CD4-positive, alpha-beta T cell treated with Interleukin-15 for 1 hour (primary cell): ENCODE measurements at places on chromosomes 6 and 20.

DNA sequence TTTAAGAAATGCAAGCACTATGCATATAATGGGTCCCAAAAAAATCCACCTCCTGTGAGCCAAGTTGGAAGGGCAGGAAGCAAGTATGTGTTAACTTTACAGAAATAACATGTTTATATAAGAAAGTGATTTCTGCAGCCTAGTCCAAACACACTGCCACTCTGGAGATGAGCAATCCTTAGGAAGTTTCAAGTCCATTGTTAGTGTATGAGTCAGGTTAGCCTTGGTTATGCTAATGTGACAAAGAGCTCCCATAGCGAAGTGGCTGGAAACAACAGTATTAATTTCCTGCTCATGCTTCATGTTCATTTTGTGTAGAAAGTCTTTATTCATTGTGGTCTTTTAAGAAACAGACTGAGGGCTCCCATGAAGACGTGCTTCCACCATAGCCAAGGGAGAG is 121.4 kb downstream of the TBXT start:
- no peak for DNase-seq

GRCh38 chr6:72446430-72446829 is 175.4 kb upstream of the KCNQ5 start:
- DNase-seq, result no peak

GRCh38 chr20:14009208-14009607 is 13.9 kb downstream of the MACROD2 start:
- no peak for DNase-seq

- DNase-seq, result no peak
Observed at GRCh38 chr20:46552460-46553420, 2.3 kb upstream of the OCSTAMP start.

DNA sequence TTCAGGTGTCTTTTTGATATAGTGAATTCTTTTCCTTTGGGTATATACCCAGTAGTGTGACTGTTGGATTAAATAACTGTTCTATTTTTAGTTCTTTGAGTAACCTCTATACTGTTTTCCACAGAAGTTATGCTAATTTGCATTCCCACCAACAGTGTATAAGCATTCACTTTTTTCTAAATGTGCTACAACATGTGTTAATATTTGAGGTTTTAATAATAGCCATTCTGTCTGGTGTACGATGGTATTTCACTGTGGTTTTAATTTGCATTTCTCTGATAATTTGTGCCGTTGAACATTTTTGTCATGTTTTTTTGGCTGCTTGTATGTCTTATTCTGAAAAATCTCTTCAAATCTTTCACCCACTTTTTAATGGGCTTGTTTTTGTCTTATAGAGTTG is 563.5 kb downstream of the GRIK2 start:
- no peak for DNase-seq

DNA sequence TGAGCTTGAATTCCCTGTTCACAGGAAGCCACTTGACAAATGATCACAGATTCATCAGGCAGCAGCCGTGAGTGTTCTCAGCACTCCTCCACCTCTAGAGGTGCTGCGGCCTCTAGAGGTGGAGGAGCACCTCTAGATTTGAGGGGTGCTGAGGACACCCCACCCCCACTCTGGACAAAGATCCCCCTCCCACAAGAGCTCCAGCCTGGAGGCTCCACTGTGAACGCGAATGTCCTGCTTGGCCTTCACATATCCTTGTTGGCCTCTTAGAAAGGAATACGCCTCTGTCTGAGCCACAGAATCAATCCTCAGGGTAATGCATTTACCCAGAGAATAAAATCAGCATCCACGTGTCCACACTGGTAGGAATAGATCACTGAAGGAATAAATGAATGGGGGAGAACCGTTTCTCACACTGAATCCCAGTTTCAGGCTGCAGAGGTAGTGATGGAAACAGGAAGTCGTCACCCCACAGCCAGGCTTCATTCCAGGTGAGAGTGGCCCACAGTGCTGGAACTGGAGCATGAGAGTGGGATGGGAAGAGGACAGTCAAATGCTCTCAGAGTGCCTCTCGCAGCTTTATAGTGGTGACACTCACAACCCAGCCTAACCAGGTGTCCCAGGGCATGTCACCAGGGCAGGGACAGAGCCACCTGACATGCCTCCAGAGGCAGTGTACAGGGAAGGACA is 16.6 kb downstream of the NPEPL1 start:
- DNase-seq, result no peak

GRCh38 chr6:151303231-151303630 is 63.5 kb downstream of the AKAP12 start:
- no peak for DNase-seq

DNA sequence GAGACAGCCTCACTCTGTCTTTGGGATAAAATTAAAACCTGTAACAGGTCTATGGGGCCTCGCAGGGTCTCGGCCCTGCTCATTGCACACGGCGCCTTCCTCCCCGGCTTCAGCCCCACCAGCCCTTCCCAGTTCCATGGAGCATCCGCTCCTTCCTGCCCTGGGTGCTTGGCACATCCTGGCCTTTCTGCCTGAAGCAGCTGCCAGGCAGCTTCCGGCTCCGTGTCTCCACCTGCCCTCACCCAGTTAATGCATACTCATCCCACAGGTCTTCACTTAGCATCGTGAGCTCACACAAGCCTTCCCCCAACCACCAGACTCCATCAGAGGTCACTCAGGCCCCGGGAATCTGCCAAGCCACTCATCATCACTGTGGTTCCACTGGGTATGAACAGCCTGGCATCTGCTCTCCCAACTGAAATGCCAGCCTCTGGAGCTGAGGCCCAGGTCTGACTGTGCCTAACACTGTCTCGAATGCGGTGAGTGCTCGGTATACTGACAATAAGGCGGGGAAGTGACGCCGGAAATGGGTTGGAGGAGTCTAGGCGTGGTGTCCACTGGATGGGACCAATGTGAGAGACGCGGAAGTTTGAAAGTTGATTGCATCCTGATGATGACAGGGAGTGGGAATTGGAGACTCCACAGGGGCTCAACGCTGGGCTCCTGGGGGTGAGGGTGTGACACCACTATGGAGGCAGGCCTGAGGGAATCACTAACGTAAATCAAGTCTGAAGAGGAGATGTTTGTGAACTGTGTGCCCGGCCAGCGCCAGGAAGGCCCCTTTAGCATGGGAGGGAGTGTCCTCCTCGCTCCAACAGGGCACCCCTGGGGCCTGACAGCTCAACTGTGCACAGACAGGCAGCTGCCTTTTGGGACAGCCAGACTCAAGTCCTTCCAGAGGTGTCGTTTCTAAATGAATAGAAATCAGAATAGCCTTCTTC is 245.8 kb downstream of the TTLL2 start:
- no peak for DNase-seq
